Kasumi-1 (cell line): ENCODE measurements at places on chromosomes 4 and X.

DNA sequence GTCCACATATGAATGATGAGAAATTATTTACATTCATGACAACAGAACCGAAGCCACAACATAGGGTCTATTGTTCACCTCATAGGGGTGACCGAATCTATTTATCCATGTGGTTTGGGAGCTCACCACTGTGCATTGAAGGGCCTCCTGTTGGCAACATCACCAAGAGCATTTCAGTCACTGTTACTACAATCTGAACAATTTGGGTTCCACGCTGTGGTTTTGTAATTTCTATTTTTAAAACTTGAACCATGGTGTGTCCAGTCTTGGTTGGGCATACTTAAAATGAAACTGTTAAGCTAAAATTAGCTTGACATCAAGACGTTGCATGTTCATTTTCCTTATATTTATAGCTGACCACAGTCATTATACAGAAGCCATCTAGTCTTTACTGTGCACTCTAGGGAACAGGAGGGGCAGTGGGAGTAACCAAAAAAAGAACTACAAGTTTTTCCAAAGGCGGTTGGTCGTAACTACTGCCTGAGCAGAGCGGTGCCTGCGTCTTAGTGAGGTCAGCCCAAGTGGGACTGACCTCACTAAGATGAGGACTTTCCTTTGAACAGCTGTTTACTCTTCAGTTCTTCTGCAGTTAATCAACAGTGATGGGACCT is 192.1 kb downstream of the SPRY1 start:
- no peak for DNase-seq

DNA sequence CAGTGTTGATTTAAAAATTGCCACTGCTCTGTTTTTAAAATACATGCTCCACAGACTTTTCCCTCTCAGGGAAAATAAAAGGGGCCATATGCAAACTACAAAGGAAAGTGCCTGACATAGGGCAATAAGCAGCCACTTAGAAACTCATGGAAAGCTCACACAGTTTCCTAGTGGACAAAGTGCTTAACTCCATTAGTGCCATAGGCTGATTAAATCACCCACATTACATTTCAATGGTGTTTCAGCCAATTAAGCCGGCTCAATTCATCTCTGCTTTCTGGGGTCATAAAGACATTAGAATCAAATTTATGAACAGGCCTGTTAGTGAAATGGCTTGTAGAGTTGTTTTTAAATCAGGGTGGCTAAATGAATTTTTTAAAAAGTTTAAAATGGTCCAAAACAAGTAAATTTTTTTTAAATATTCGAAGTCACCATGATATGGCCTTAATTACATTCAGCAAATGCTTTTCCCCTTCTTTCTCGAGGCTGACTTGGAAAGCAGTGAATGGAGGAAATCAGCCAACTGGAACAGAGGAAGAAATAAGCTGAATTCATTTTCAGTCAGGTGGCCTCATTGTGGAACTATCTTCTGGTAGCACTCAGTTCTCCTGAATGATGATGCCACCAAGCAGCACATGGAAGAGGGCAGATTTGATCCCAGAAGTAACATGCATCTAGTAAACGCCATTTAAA is 2305.1 kb upstream of the AGA start:
- no peak for DNase-seq

DNA sequence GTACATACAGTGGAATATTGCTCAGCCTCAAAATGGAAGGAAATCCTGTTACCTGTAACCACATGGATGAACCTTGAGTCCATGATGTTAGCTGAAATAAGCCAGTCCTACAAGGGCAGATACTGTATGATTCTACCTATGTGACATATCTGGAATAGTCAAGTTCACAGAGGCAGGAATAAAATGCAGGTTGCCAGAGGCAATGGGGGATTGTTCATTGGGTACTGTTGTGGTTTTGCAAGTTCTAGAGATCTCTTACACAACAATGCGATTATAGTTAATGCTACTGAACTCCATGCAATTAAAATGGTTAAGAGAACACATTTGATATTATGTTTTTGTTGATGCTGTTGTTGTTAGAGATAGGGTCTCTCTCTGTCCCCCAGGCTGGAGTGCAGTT is 74.6 kb downstream of the SHROOM2 start:
- DNase-seq: no peak

GRCh38 chr4:56674984-56675383 is 6.1 kb downstream of the HOPX start:
- no peak for DNase-seq

DNA sequence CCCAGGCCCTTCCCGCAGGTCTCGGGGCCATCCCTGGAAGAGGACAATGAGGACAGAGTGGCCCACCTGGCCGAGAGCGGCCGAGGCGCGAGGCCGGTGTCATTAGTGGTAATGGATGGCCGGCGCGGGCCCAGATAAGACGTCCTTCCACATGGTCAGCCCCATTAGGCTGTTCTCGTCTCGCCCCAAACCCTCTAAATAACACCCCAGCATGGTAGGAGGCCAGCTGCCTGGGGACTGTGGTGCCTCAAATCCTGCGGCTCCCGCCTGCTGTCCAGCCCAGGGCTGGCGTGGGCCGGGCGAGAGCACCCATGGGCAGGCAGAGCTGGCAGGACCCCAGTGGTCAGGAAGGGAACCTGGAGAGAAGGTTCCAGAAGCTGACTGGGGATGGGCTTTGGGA is 121.7 kb downstream of the FAM53A start:
- no peak for DNase-seq

DNA sequence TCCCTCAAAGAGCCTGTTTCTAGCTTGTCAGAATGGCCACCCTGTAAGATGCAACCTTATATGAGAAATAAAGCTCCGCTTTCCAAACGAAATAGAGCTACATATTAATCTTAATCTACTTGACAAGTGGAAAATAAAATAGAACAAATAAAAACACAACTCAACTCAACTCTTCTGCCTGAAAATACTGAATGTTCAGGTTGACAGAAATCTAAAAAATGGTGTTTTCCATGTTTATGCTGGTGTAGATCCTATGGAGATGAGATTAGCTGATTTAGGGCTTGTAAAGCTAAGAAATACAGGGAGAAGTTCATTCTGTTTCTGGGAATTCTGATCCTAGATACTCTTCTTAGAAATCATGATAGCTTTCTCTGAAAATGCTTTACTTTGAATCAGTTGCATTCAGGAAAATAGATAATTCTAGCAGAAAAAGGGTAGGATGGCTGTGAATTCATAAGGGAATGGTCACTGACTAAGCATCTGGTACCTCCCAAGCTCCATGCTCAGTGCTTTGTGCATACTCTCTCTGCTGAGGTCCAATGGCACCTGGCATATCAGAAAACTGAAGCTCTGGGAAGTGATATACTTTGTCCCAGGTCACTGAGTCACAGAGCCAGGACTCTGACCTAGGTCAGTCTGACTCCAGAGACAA is 89.2 kb upstream of the EXOC1L start:
- no peak for DNase-seq

DNA sequence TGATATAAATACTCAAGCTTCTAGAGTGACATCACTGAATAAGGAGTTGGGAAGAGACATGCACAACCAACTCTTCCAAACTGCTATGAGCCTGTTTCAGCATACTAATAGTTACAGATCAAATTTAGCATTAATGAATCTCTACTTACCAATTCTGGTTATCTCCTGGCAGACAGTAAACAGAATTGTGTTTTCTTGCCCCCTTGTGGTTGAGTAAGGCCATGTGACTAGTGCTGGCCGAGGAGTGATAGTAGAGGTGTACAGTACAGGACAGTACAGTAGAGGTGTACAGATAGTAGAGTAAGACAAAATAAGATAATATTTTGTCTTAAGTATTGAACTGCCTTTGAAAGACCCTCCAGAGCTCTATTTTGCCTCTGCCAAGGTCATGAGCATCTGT is 681.4 kb downstream of the GABRG1 start:
- DNase-seq: peak; percentile 55

GRCh38 chr4:114077610-114078009 is 98.2 kb upstream of the ARSJ start:
- DNase-seq: no peak

- DNase-seq: no peak
These were observed 132.9 kb downstream of the NKX6-1 start for GRCh38 chr4:84366161-84366560.

DNA sequence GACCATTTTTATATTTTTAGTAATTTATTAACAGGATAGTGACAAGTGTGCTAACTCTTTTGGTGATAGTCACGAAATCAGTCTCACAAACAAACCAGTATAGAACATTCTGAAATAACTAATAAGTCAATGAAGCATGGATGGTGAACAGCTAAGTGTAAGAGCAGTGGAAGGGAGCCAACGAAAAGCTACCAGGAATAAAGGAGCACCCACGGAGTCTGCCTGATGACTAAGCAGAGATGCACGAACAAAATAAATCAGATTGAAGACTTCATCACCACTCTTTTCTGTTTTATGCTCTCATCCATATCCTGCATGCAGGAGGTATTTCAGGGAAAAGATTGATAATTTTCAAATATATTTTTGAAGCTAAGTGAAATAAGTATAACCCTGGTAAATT is 891.1 kb upstream of the HS3ST1 start:
- no peak for DNase-seq

DNA sequence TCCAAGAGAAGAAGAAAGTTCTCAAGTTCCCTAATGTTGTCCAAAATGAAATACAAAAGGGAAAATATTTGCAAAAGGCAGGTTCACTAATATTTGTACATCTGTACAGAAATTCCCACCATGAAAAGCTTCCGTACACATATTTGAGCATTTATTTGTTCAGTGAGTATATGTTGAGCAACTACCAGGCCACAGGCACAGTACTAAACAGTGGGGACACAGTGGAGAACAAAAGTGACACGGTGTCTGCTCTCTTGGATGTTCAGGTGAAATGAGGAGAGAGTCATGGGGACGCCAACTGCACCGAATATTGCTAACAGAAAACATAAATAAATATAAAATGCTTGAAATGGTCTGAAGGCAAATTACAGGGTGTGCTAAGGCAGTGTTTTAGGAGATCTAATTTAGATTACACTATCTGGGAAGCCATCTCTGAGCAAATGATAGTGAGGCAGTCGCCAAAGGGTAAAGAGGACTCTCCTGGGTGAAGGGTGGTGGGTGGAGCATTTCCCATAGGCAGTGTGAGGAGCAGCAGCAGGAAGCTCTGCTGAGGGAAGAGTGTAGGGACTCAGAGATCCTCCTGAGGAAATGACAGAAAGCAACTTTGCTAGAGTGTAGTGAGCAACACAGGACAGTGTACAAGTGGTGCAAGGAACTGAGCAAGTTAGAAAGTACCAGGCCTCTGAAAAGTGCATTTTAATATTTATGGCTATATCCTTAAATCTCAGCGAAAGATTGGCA is 375.2 kb downstream of the GALNTL6 start:
- DNase-seq: no peak

DNA sequence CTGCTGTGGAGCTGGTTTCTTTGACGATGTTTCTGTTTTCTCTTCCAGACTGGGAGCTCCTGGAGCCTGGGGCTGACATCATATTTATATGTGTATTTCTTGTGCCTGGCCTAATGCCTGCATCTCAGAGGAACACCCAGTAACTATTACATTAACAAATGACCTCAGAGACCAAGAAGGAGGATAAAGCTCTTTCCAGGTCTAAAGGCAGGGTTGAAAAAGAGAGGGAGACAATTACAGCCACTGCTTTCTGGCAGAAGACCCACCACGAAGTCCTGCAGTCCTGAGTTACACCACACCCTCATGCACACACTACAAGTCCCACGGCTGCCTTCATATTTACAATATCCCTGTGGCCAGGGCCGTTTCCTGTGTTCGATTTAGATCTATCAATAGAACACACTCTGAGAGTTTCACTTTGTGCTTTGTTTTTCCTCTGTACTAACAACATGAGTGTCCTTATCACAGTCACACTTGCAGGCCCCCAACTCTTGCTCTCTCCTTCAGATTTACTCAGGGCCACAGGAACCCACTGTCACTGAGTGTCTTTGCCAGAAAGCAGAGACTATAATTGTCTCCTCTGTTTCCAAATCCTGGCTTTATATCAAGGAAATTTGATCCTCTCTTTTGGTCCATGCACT is 535.5 kb downstream of the MID1IP1 start:
- peak; percentile 2 for DNase-seq

GRCh38 chr4:7672601-7673000 is 237.9 kb upstream of the PSAPL1 start:
- no peak for DNase-seq

DNA sequence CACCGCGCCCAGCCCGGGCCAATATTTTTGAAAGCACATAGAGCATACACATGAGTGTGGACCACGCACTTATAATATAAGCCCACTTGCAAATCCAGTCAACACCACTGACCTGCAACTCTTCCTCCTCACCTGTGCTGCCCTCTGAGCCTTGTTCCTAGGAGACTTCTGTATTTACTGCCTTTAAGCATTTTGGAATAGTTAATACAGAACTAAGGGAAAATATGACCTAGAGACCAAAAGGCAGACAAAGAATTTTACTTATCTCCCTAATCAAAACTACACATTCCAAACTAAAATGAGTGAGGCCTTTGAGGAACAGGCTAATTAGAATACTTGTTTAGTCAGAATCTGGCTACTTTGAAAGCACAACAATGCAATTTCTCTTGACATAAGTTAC is 89.1 kb downstream of the RELL1 start:
- no peak for DNase-seq

- no peak for DNase-seq
These were observed 255.8 kb downstream of the OPHN1 start for GRCh38 chrX:68177542-68177941.

- DNase-seq: peak; percentile 80
These were observed 29.6 kb downstream of the SLC16A2 start for GRCh38 chrX:74450803-74451449.

GRCh38 chr4:120065974-120066516 is 603 bp downstream of the MAD2L1 start:
- DNase-seq: peak; percentile 76

GRCh38 chr4:83961575-83961974 is 425.7 kb downstream of the GPAT3 start:
- no peak for DNase-seq

GRCh38 chrX:23478056-23478455 is 143.4 kb downstream of the PTCHD1 start:
- no peak for DNase-seq

GRCh38 chr4:83356899-83357661 is 22.4 kb upstream of the HPSE start:
- DNase-seq: no peak

DNA sequence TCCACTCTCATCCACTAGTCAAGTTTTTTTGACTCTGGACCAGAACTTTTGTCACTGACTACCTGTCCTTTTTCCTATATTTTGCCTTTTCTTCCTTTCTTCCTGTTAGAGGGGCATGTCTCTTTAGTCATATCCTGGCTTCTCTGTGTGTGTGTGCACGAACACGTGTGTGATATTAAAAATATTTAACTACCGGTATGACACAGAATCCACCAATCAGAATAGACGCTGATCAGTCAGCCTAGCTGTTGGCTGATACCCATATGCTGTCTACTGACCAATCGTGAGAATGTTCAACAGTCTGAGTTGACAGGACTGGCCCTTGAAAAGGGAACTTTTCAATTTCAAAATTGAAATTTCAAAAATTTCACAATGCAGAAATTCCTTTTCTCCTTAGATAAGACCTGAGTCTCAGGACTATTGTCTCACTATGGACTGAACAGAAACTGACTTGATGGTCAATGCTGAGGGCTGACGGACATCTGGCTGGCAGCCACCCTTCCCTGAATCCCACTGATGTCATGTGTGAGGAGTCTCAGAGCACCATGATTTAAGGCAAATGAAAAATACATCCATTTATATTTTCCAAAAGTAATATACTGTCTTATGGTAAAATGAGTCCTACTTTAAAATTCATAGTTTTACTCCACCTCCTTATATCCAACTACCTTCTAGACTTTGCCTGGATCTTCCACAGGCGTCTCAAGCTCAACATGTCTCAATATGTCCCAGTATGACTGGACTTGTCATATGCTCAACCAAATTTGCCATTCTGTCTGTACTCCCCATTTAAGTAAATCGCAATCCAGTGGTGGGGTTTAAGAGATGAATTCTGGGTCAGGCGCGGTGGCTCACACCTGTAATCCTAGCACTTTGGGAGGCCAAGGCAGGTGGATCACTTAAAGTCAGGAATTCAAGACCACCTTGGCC is 78.0 kb downstream of the CHRNA9 start:
- DNase-seq: no peak
